Placental epithelial cell (primary cell): ENCODE measurements at places on chromosomes 7 and 10. TPM values are rescaled to one million over a fixed set of nuclear protein-coding genes. Genes with fewer than 3 reads are reported as not detected.

The HILPDA gene
- total RNA-seq = 21.3 and 24.3 TPM in 2 replicates

The JMJD1C gene
- total RNA-seq = 63.2 and 106 TPM in 2 replicates

The HNRNPA2B1 gene
- 93.0 and 96.8 TPM in 2 replicates for total RNA-seq

The AGAP9 gene
- 3.5 and 11.4 TPM in 2 replicates for total RNA-seq

The ACBD7 gene
- total RNA-seq = under 0.01 and 0.98 TPM in 2 replicates

The SPDYE2 gene
- total RNA-seq = not detected in 2 replicates

The CDK6 gene
- total RNA-seq = 134 and 367 TPM in 2 replicates

The SLC29A4 gene
- total RNA-seq = under 0.01 and 0.43 TPM in 2 replicates

The ACSM6 gene
- not detected in 2 replicates for total RNA-seq
